ENCODE measurements at places on chromosomes 3 and 15.

- no peak for DNase-seq
Observed at GRCh38 chr3:132245552-132246142, 71.6 kb upstream of the ACP3 start.

DNA sequence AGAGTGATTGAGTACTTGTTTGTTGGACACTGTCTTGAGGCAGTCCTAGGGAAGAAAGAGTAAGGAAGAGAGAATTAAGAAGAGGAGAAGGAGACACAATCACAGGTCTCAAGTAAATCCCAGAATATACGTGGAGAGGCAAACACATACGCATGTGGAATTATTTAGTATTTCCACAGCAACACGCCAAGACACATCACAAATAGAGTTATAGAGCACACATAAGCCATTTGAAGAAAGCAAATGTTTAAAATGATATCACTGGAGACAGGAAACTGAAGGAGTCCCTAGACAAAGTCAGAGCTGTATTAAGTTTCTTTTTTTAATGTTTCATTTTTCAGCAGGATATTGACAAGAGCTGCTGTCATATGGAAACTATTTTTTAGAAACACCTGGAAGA, 206.1 kb upstream of the LRIG1 start:
- DNase-seq = no peak

GRCh38 chr3:37218206-37218605, 43.8 kb upstream of the LRRFIP2 start:
- no peak for DNase-seq

DNA sequence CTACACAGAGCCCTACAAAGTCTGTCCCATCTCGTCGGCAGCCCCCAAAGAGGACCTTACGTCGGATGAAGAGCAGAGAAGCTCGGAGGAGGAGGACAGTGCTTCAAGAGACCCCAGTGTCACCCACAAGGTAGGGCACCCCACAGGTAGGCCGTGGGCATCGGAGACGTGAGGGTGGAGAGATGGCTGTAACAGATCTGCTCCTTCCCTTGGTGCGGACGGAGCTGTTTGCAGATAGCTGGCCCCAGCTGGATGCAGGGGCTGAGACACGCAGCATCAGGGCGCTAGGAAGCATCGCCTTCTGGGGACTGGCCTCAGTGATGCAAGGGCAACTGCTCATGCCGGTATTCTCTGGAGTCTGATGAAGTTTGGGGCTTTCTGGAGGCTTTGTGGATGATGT, 45.4 kb downstream of the FGD5 start:
- peak; percentile 72 for DNase-seq

DNA sequence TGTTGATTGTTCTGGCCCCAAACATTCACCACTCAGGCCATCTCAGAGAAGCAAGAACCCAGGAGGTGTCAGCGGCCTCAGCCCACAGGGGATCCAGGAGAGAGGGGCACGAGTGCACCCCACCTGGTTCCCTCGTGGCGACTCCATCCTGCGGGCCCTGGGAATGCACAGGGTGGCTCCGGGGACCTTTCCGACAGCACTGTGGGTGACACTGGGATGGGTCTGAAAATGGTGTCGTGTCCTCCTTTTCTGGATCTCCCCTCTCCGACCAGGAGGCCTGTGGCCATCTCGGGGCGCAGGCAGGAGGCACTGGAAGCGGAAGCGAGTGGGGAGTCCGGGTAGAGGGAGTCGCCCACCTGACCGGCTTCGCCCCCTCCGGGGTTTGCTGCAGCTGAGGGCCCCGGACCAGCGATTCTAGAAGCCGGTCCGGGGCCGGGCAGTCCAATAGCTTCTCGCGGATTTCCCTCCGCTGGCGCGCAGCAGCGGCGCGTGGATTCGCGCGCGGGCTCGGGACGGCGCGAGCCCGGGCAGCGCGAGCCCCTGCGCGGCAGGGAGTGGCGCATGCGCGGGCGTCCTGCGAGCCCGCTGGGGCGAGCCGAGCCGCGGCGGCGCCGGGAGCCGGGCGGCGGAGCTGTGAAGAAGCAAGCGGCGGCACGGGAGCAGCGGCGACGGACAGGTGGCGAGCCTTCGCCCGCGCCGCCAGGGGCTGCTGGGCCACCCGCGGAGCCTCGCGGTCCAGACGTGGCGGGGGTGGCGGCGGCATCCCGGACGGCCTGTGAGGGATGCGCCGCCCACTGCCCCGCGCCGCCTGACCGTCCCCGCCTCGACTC, at the start of gene DOCK3:
Gene DOCK3 (plus strand): TSS at position 579 of the 830 bp plus-strand sequence. CDS start 337 bp downstream, outside the sequence.
- no peak for DNase-seq

- DNase-seq = no peak
Observed at GRCh38 chr15:50906954-50907600, 1.4 kb upstream of the AP4E1 start.
